ENCODE measurements at places on chromosomes 12 and 14.

DNA sequence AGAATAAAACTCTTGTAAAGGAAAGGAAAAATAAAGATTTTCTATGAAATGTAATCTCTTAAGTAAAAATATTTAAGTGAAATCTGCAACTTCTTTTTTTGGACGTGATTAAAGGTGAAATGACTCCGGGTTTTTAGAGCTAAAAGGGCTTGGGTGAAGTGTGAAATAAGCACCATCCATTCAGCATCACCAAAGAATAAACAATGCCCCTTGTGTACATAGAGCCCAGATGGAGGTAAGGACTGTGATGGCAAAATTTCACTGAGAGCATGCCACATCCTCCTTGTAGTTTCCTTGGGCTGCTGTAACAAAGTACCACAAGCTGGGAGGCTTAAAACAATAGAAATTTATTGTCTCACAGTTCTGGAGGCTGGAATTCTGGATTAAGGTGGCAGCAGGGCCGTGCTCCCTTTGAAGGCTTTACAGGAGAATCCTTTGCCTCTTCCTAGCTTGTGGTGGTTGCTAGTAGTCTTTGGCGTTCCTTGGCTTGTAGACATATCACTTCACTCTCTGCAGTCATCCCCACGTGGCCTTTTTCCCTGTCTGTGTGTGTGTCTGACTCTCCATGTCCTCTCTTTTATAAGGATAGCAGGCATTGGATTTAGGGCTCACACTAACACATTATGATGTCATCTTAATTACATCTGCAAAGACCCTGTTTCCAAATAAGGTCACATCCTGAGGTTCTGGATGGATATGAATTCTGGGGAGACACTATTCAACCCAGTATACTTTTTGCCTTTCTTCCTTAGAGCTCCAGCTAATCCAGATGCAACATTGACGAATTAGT, 24.2 kb downstream of the ZNF664 start:
- DNase-seq = no peak

DNA sequence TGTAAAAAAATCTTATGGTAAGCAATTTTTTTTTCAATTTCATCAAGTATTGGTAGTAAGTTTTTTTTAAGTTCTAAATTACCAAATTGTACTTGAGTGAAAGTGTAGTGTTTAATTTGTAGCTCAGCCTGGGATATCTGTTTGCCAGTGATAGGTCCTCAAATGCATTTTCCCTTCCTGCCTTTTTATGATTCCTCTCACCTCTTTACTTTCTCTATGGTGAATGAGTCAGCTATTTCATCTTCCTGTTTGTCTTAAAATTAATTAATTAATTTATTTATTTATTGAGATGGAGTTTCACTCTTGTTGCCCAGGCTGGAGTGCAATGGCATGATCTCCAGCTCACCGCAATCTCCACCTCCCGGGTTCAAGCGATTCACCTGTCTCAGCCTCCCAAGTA, 10.6 kb downstream of the SRP54 start:
- no peak for DNase-seq

DNA sequence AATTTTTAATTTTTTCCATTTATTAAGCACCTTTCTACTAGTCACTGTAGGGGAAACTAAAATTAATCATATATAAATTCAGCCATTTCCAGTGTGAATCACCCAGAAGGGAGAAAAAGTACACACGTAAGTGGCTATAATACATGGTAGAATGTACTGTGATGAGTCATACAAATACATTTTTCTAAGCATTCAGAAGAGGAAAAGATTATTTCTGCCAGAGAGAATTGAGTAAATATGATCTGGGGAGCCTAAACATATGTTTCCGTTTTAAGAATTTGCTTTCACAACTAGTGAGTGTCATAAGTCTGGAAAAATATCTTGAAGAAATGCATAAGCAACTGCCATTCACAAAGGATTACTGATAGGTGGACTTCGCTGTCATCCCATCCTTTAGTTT, 102.8 kb downstream of the TGFB3 start:
- no peak for DNase-seq

- DNase-seq = no peak
These were observed 530 bp upstream of the FOXN4 start for GRCh38 chr12:109309381-109310246.

GRCh38 chr14:91477388-91477787, 32.7 kb downstream of the PPP4R3A start:
- no peak for DNase-seq

- no peak for DNase-seq
These were observed 31.4 kb upstream of the AMN start for GRCh38 chr14:102891111-102891510.

GRCh38 chr14:66330916-66331315, 155.3 kb upstream of the CCDC196 start:
- DNase-seq = no peak

DNA sequence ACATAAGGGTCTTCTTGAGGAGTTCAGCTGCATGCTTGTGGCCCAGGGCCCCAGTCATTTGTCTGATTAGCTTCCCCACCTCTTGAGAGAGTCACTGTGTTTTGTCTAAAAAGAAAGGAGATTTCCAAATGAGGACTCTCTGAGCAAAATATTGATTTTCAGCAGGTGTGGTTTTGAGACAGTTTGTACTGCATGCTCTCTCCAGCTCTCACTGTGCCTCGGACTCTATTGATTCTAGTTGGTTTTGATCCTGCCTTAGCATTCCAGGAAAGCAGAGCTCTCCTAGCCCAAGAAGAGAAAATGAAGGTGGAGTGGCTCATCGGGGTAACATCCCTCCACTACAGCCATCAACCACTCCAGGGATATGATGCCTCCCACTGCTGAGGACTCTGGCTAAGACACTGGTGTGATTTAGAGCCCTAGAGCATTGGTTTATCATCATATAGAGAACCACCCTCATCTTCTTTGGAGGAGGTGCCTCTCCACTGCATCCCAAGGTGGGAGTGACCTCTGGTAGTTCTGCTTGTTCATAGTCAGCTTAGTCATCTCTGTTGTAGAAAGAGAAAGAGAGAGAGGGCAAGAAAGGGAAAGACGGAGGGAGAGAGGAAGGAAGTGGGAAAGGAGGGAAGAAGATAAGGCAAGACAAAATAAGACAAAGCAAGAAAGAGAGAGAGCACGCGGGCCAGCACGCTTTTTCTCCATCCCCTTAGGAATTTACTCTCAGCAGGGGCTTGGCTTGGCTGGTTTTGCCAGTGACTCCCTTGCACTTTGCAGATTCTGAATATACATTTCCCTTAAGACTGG, 365.6 kb downstream of the DPF3 start:
- DNase-seq = no peak

GRCh38 chr12:90972226-90972625, 17.2 kb upstream of the CCER1 start:
- DNase-seq = no peak

Measured in mucosa of descending colon (tissue), 3 donors.